Kidney (tissue), 22 donors: ENCODE measurements at places on chromosomes 5 and 9.

GRCh38 chr9:35579130-35579529 lies 25.9 kb upstream of the TESK1 start:
- no peak for DNase-seq

GRCh38 chr5:112614986-112615385 lies 122.7 kb upstream of the APC start:
- DNase-seq, result no peak

DNA sequence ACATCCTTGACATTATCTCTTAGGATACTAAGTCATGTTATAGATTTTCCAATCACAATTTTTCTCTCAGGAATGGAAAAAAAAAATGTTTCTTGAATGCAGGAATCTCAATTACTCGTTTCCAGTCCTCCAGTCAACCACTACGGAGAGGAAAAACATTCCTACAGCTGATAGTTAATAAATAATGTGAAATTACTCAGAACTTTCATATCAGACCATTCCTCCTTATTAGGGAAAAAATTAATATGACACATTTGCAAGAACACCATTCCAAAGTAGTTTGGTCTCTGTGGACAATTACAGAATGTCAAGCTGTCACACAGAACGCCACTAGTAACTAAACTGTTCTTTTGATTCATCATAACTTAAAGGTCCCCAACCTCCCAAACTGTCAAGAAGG lies 31.5 kb downstream of the MED27 start:
- no peak for DNase-seq

DNA sequence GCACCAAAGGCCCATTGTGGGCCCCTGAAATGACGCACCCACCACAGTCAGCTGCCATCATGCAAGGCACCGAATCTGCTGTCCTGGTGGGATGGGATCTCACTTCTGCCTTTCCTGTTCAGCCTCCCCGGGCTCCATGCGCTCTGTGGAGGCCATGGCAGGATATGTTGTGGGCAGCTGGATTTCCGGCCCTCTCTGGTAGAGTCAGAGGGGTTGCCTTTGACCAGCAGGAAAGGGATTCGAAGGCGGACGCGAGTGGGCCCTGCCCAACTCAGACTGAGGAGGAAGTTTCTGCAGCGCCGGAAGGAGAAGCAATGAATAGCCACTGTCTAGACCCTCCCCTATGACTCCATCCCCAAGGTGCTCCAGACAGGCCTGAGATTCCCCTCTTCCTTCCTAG lies 35.5 kb downstream of the GADD45G start:
- DNase-seq, result no peak

DNA sequence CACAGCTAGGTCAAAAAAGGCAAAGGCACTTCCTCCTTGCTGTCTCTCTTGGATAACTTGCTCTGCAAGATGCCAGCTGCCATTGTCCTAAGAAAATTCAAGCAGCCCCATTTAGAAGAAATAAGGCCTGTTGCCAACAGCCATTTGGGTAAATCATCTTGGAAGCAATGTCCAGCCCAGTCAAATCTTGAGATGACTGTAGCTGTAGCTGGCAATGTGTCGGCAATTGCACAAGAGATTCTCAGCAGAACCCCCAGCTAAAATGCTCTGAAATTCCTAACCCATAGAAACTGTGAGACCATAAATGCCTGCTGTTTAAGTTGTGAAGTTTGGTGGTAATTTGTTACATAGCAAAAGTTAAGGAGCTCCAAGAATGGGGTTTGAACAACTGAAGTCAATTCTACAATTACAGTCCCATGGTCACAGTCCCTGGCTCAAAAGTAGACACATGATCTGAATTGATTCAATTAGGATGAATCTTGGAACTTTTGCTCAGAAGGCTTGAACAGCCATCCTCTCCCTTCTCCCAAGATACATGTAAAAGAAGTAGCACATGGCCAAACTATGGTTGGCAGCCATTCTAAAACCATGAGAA lies 151.1 kb downstream of the MPDZ start:
- no peak for DNase-seq

- DNase-seq, result no peak
Measured at GRCh38 chr5:90569084-90569483, 10.5 kb downstream of the ADGRV1 start.

DNA sequence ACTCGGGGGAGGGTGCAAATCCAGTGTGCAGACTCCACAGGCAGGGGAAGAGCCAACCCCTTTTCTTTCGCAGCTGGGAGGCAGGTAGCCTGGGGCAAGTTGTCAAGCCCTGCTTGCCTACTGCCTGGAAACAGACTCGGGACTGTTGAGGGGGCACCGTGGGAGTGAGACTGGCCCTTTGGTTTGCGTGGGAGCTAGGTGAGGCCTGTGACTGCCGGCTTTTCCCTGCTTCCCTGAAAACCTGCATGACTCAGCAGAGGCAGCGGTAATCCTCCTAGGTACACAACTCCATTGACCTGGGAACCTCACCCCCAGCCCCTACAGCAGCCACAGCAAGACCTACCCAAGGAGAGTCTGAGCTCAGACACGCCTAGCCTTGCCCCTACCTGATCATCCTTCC lies 509.5 kb downstream of the DTWD2 start:
- DNase-seq, result no peak

DNA sequence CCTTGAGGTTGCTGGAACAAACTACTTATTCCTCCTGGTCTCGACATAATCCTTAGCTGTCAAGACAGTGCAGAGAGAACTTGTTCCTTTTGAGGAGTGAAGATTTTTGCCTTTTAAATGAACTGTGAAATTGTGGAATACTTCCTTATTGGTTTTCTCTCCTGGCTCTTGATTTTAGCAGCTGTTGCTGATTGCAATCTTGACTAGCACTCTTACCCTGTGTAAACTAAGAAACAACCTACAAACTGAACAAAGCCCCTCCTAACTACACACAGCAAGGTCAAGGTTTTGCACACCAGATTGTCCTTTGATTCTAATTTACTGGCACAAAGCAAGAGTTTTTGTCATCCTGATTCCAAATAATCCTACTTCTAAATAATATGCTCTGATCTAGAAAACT lies 84.0 kb upstream of the GOLGA1 start:
- no peak for DNase-seq

- DNase-seq, result no peak
Measured at GRCh38 chr5:181149806-181150733, 2.7 kb downstream of the OR2V2 start.
